ENCODE measurements at places on chromosomes 12 and 14.
A peak's percentile ranks its signal among the peaks of the same experiment; 100 is the strongest.

- DNase-seq: no peak
Measured at GRCh38 chr14:103427485-103428443, 42.5 kb downstream of the MARK3 start.

DNA sequence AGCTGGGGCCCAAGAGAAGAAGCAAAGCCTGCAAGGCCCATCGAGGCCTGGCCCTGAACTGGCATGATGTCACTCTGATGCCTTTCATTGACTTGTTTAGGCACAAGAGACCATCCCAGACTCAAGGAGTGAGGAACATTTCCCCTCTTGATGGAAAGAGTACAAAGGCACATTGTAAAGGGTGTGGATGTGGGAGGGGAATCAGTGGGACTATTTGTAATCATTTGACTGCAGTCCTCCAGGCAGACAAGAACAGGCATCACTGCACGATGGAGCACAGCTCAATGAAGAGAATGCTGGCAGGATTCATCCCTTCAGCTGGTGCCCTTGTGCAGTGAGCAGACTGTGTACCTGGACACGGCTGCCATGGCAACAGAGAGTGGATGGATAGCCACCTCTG is 87.9 kb downstream of the LGMN start:
- no peak for DNase-seq

GRCh38 chr14:22489957-22490950 is 98.8 kb downstream of the DAD1 start:
- DNase-seq: no peak

DNA sequence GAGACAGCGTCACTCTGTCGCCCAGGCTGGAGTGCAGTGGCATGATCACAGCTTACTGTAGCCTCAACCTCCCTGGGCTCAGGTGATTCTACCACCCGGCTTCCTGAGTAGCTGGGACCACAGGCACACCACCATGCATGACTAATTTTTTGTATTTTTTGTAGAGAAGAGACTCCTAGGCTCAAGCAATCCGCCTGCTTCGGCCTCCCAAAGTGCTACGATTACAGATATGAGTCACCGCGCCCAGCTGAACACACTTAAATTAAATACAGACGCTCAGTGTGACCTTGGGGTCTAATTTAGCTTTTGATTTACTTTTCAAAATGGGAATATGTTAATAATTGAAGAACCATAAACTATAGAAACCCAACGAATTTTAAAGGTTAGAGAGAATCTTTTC is 77.2 kb downstream of the C2CD5 start:
- DNase-seq: peak; percentile 55

- no peak for DNase-seq
Measured at GRCh38 chr14:103388664-103389063, 3.4 kb downstream of the MARK3 start.

GRCh38 chr12:65430571-65431306 is 152.3 kb downstream of the MSRB3 start:
- DNase-seq: no peak

GRCh38 chr12:124910561-124911478 is 3.6 kb downstream of the UBC start:
- no peak for DNase-seq

- no peak for DNase-seq
Measured at GRCh38 chr12:11877102-11877826, 193.5 kb upstream of the BCL2L14 start.
